ENCODE measurements at places on chromosomes 16 and 17.

GRCh38 chr16:27367461-27368357 lies 34.3 kb upstream of the IL21R start:
- DNase-seq = peak; percentile 77

GRCh38 chr17:82615084-82616020 lies 32.9 kb downstream of the WDR45B start:
- no peak for DNase-seq

DNA sequence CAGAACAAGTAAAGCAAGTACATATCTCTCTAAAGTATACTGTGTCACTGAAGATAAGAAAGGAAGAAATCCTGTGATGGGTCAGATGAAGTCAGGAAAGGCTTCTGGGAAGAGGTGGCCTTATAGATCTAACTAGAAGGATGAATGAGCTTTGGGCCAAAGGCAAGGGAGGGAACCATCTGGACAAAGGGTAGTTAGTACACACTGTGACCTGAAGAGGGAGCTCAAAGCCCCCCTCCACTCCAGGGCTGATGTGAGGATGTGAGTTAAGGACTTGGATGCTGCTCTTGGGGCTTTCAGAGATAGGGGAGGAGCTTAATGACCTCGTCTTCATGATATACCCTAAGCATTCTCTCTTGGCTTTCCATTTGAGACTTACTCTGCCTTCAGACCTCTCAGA lies 185.3 kb upstream of the CACNG3 start:
- DNase-seq = no peak

DNA sequence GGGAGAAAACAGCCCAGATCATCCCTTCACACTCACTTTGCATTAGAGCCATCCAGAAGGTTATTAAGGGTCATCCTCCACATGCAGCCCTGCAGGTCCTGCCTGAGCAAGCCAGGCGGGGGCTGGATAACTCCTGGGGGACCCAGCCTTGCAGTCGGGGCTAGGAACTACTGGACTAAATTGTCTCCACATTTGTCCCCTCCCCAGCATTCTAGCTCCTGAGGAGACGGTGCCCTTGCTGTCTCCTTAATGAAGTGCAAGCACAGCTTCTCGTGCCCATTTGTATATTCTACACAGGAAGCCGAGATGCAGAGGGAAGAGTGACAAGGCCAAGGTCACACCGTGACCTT lies 185.2 kb downstream of the C16orf95 start:
- DNase-seq = no peak

- no peak for DNase-seq
These were observed 83.7 kb upstream of the CRHR1 start for GRCh38 chr17:45700171-45701090.

DNA sequence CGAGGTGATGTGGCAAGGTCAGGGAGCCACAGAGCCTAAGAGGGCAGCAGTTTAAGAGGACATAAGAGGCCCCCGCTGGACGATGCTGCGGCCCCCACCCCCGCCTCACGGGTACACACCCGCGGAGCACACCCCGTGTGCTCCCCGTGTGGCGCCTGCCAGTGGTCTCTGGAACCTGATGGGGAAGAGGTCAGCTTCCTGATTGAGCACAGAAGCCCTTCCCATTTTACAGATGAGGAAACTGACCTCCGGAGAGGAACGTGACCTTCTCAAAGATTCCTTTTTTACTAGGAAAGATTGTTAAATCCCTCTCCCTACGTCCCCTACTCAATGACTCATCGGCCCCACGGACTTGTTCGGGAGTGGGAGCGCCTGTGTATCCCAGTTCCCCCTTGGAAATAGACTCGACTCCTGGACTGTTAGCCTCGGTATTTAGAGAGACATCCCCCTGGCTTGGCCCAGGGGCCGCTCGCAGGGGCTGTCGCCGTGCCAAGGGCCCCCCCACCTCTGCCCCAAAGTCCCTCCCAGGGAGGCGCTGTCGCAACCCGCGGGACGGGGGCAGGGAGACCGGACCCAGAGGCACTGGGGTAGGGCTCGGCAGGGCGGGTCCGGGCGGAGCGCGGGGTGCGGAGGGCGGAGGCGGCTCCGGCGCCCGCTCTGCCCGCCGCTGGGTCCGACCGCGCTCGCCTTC lies at the start of gene ABCC3:
Gene ABCC3, plus strand, starts transcription at position 658 of the 691 bp plus-strand sequence. CDS start 56 bp downstream, outside the sequence.
- no peak for DNase-seq

GRCh38 chr17:72056727-72057290 lies 64.0 kb upstream of the SOX9 start:
- no peak for DNase-seq

DNA sequence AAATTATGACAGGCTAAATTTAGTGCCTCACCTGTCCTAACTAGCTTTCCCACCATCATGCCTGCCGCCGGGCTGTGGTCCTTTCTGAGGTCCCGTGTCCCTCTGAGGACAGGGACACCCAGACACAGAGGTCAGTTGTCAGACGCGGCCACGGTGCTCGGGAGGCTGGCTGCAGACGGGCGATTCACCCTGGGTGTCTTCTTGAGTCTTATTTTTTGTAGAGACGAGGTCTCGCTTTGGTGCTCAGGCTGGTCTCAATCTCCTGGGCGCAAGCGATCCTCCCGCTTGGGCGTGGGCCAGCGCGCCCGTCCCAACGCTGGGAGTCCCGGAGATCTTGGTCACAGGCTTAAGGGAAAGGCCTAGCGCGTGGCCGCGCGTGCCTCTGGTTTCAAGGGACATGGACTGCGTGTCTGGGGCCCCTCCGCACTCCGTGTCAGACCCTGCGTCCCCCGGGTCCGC lies 797 bp upstream of the RAB11FIP3 start:
- no peak for DNase-seq

DNA sequence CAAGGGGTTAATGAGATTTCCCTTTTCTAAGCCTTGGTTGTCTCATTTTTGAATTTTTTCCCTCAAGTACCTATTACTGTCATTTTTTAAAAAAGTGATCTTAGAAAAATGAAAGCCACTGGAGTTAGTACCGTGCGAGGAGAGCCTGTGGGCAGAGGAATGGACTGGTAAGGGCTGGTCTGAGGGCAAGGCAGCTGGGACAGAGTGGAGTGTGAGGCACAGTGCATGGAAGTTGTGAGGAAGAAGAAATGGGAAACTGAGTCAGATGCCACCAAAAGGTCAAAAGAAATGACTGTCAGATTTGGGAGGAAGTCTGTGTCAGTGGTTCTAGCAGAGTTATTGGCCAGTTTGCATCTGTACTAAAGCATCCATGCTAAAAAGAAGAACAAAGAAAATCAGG lies 8.2 kb downstream of the RASD1 start:
- no peak for DNase-seq

- peak; percentile 67 for DNase-seq
These were observed 12.6 kb upstream of the TCF25 start for GRCh38 chr16:89860747-89861304.

DNA sequence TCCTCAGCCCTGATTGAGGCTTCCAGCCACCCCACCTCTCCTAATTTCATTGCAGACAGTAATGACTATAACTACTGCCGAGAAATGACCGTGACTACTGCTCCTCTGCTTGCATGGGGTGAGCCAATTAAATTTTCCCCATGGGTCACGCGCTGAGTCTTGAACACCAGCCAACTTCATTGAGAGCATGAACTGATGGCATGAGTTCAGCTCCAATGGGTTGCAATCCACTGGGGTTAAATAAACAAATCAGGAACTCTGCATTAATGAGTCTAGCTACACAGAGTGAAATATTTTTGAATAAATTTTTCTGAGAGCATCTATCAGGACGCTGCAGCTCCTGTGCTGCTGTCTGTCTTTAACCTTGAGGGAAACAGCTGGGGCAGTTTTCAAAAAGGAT lies 61.6 kb upstream of the CLEC3A start:
- DNase-seq = no peak

DNA sequence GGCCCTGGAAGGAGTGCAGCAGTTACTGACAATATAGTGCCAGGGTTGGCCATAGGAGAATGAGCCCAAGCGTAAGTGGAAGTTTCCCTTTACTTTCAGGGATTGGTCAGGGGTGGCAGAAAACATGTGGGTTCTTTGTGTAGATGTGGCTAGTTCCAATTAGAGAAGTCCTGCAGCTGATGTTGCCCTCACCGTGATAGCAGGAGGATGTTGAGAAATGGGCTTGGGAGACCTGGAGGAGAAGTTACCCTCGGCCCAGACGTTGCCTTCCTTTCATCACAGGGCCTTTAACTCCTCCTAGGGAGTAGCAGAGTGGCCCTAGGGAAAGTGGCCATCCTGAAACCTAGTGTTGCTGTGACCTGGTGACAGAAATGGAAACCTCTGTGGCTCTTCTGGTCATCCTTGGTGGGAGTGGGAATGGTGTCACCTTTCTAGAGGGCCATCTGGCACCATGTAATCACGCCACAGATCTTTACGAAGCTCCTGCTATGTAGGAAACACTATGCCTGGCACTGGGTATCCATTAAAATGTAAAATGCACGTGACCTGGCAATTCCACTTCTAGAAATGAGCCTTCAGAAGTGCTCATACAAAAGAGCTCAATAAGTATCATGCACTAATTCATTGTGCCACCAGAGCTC lies 6.7 kb downstream of the TMEM92 start:
- DNase-seq = no peak

DNA sequence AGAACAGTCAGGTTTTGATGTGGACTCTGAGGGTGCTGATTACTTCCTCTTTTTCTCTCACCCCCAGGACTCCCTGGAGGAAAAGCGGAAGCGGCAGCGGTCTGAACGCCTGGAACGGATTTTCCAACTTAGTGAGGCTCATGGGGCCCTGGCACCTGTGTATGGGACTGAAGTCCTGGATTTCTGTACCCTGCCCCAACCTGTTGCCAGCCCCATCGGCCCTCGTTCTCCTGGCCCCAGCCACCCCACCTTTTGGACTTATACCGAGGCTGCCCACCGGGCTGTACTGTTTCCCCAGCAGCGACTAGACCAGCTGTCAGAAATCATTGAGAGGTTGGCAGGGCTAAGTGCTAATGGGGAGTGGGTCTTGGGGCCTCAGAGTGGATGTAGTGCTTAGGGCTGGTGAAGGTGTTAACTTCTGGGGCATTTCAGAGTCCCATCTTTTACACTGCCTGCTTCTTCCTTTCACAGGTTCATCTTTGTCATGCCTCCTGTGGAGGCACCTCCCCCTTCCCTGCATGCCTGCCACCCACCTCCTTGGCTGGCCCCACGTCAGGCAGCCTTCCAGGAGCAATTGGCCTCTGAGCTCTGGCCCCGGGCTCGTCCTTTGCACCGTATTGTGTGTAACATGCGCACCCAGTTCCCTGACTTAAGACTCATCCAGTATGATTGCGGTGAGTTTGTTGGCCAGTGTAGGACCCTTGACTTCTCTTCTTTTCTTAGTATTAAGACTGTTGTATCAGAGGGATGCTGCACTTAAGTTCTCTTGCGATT lies 19.1 kb upstream of the PHKG2 start:
- DNase-seq = no peak

- no peak for DNase-seq
These were observed 207.6 kb downstream of the CEP112 start for GRCh38 chr17:65984299-65984698.

DNA sequence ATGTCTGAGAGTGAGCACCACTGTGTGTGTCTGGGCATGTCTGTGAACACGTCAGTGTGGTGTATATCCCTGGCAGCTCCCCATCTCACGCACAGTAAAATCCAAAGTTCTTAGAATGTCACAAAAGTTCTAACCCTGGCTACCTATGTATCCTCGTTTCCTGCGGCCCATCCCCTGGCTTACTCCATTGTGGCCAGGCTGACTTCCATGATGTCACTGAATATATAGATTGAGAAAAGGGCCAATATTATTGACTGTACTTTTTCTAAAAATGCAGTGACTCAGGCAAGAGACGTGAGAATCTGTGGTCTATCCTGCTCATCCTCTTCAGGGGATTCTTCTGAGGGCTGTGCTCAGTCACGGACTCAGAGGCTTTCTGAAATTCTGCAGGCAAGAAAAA lies 963 bp upstream of the METTL22 start:
- no peak for DNase-seq

DNA sequence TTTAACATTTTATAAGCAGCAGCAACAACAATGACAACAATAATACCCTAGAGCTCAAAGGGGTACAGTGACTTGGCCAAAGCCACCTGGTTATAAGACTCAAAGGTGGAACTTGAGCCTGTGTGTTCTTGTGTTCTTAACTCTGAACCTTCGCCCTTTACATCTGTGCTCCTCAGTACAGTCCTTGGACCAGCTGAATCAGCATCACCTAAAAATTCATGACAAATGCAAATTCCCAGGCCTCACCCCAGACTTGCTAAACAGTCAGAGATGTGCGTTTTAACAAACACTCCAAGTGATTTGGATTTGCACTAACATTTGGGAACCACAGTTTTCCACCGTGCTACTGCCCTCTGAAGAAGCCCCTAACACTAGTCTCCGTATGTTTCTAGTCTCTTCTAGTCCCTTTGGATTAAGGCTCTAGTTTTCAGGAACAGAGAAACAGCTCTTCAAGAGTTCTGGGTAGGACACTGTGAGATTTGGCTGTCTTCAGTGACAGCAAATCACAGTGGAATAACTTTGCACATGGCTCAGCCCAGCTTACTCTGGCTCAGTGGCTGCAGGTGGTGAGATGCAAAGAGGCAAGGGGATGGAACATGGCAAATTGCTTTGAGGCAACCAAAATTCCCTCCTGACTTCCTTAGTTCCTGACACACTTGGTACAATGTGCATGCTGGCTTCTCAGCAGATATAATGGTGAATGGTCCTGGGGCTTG lies 151.0 kb upstream of the CDH11 start:
- no peak for DNase-seq

DNA sequence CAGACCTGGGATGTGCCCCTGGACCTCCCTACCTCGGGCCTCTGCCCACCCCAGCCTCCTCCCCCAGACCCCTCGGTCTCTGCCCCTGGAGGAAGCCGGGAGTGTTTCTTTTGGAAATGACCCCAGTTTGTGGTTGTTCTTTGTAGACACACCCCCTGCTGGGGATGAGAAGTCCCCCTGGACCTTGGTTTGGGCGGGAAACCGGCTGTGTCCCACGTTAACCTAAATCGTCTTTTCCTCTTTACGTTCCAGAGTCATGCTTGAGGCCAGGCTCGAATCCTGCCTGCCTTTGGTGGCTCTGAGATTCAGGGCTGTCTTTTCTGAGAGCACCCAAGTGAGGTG lies 116.6 kb downstream of the METRNL start:
- no peak for DNase-seq

GRCh38 chr16:68711421-68712139 lies 25.5 kb upstream of the CDH1 start:
- no peak for DNase-seq

- DNase-seq = no peak
These were observed 23.2 kb downstream of the VPS53 start for GRCh38 chr17:691423-691822.

Measured in activated CD8-positive, alpha-beta memory T cell treated with anti-CD3 and anti-CD28 coated beads for 48 hours (primary cell).